CD4-positive, alpha-beta T cell treated with Interleukin-6 at 100 ng/mL for 8 hours (primary cell): ENCODE measurements at places on chromosomes 7 and 10.

DNA sequence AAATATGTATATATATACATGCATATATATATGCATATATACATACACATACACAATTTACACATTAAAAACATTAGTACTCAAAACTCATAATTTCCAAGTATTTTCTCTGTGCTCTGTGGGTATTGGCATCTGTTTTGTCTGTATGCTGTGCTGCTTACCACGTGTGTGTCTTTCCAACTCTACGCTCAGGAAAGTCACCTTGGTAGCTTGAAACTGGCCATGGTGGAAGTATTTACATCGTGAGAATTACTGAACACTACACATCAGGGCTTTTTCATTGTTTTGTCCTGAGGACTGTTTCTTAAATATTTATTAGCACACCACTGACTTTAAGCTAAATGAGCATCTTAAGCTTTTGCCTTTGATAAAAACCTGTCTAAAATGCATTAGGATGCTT lies 79.6 kb downstream of the CREM start:
- DNase-seq: no peak

GRCh38 chr7:37356911-37357636 lies 91.6 kb downstream of the ELMO1 start:
- DNase-seq: no peak

DNA sequence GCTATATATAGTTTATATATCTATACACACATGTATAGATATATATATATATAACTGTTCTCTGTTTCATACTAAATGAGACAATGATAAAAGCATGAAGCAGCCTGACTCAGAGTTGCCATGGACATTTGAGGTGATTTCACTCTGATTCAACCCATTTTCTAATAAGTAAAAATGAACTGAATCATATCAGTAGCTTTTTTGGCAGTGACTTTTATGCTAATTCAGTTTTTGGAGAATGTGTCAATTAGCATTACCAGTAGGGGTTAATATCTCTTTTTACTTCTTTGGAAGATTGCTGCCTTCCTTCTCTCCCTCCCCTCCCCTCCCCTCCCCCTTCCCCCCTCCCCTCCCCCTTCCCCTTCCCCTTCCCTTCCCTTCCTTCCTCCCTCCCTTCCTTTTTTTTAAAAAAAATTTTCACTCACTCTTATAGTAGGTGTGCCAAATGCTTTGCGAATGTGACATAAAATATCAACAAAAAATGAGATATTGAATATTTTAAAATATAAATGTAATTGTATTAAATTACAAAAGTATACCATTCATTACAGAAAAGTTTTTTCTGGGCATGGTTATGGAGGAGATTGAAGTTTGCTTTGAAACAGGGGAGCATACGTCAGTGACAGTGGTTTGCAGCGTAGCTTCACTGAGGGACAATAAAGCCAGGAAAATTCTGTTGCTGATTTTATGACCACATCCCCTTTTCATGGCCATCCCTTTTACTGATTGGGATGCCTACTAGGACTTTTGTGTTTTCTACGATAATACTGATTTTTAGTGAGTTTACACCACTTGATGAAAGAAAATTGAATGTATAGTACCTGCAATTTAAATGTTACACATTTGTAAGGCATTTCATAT lies 64.0 kb upstream of the KLF6 start:
- no peak for DNase-seq

DNA sequence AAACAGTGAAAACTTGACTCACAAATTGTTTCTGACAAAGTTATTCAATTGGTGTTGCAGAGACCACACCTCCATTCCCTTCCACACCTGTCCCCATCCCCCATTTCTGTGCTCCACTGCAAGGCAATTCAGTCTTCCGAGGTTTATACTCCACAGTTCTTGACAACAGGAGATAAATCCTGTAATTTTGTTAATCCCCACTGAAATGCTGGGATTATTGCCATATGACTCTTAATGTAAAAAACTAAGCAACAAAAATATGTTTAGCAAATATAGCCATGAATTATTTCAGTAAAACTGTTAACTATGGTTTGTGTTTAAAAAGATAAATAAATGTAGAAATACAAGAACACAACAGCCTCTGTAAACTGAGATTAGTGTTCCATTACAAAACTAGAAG lies 170.1 kb upstream of the SEMA3D start:
- DNase-seq: no peak

DNA sequence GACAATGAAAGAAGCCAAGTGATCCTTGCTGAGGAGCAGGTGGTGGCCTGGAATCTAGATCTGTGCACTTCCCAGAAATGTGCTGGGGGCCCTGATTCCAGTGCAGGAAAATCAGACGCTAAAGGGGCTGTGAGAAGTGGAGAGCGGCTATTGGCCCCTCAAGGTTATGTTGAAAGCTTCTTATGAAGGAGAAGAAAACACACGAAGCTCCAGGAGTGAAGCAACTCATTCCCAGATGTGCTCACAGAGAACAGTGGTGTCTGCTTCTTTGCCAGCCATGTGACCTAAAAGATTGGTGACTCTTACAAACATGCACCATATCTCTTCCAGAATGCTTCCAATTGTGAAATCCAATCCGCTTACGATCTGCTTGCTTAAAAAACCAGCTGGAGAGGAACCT lies 679.3 kb upstream of the IGFBP3 start:
- no peak for DNase-seq

- no peak for DNase-seq
Measured at GRCh38 chr10:73439055-73439454, 5.7 kb upstream of the MSS51 start.

GRCh38 chr7:49488573-49488972 lies 284.9 kb upstream of the VWC2 start:
- DNase-seq: no peak
